ENCODE measurements at places on chromosomes 7 and 10.
A peak's percentile ranks its signal among the peaks of the same experiment; 100 is the strongest.

DNA sequence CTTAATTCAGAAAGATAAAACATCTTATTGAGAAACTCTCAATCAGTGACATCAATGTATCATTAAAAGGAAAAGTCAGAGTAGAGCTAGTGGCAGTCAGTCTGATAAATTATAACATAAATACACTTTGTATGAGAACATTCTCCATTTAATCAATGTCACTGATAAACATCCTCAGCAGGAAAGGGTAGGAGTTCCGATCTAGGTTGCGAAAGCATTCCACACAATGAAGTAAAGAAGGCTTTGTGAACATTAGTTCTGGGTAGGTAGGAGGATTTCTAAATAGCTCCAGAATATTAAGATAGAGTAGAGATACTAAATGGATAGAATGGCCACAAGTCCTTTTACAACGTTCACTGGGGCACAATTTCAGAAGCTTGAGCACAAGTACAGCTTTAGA is 179.7 kb upstream of the MALRD1 start:
- no peak for DNase-seq

DNA sequence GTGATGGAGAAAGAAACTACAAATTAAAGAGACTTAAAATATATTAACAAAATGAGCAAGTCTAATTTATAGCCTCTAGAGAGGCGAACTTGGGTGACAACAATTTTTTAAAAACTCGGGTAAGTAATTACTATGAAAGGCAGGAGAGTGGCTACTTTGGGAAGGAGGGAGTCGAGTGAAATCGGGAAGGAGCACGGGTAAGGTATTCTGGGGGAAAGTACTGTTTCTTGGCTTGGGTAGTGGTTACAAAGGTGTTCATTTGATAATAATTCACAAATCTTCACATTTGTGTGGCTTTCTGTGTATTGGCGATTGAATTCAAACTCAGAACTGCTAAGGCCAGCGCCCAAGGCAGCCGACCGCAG is 32.9 kb upstream of the GRID1 start:
- no peak for DNase-seq

- no peak for DNase-seq
These were observed 51.8 kb downstream of the RASGEF1A start for GRCh38 chr10:43214956-43215561.

DNA sequence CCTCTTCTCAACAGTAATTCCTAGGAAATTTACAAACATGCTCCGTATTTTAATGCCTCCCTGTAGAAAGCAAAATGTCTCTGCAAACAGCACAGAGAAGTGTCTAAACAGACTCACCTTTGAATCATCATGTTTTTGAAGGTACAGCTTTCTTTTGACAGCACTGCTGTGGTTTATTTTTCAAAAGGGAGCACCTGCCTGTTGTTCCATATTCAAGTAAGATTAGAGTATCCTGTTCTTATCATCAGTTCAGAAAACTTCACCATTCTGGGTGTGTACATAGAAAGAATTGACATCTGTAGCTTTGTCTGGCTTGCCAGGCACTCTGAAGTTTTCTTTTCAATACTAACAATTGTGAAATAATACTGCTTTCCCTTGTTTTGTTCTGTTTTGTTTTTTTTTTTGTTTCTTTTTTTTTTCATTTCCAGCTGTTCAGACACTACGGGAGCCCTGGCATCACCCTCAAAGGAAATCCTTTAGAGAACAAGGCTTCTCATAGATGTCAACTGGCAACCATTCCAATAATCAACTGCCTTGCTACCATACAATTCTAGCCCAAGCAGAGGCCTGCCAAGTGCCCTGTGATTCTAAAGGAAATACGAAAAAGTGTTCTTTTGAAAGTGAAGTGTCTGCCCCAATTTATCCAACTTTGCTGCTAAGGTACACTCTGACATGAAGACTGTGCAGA is 275.9 kb downstream of the PRPF18 start:
- no peak for DNase-seq

DNA sequence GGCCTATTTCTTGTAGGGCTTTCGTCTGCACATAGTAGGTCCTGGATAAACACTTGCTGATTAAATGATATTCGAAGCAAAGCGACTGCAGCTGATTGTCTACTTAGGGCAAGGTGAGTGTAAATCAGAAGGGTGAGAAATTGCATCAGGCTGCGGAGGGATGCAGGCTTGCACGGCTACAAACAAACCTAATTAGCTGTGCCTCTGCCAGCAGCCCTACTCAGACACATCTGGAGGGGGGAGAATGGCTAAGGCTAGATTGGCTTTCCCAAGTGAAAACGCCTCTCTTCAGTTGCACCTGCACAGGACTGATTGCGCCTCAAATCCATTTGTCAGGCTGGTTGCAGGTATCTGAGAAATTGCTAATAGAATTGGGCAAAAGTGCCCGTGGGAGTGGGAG is 247.5 kb downstream of the DPP6 start:
- DNase-seq = no peak

- peak; percentile 61 for DNase-seq
These were observed 68.3 kb downstream of the HIPK2 start for GRCh38 chr7:139709485-139709884.

DNA sequence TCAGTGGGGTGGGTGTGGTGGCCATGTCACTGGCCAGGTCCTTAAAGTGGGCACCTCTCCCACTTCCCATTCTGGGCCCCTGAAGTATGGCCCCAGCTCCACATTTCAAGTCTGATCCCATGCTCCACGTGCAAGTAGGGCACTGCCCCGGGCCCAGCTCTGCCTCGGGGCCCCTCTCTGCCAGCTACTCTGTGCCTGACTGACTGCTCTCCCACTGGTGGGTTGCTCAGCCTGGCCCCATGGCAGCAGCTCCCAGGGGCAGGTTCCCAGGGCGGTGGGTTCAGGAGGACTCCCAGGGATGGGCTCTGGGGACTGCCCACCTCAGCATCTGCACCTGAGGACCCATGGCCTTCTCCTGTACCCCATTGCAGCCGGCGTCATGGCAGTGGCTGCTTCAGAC is 110.2 kb upstream of the FAM180A start:
- DNase-seq = no peak

DNA sequence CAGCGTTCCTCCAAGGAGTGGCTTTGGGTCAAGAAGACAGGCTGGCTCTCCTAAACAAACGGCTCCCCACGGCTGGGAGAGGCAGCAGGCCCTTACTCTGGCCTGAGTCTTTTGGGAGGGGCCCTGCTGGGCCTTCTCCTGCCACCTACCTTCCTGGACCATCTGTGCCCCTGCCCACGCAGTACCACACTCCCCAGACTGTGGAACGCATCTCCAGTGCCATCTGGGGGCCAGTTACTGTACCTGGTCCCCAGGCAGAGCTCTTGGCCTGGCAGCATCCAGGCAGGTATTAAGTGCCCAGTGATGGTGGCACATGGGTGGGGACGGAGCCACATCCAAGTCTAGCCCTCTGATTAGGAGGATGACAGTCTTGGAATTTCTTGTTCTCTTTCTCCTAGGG is 14.4 kb downstream of the ALKBH4 start:
- no peak for DNase-seq

- no peak for DNase-seq
These were observed 972.5 kb downstream of the CNTNAP2 start for GRCh38 chr7:147089051-147089461.

DNA sequence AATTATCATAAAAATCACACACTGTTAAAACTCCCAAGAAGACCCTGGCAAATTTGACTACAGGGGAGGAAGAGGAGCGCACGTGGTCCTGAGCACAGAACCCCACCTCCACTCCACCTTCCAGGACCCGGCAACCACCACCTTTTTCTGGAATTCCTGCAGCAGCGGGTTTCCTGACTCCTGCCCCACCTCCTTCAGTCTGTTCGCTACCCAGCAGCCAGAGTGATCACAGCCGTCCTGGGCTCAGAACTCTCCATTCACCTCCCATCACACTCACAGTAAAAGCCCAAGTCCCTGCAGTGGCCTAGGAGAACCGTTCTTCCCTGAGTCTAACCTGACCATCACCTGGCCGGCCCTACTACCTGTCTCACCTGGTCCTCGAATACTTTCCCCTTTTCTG is 107.4 kb upstream of the FAM204A start:
- DNase-seq = no peak

GRCh38 chr7:122433765-122434164 is 129.2 kb upstream of the FEZF1 start:
- DNase-seq = no peak

GRCh38 chr7:41685684-41686083 is 17.2 kb downstream of the INHBA start:
- no peak for DNase-seq

- DNase-seq = no peak
These were observed 56.0 kb upstream of the BTRC start for GRCh38 chr10:101297901-101298486.

DNA sequence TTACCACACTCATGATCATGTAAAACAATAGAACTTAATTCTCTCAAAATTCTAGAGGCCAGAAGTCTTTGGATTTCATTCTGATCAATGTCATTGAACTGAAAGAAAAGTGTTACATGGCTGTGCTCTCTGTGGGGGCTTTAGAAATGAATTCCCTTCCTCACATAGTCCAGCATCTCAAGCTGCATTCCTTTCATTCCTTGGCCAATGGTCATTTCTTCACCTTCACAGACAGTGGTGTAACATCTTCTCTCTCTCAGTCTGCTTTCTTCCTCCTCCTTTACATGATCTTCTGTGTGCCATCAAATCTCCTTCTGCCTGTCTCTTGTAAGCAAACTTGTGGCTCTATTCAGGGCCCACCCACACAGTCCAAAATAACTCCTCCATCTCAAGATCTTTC is 735.3 kb downstream of the SUGCT start:
- DNase-seq = no peak

GRCh38 chr7:74535951-74536356 is 82.2 kb downstream of the GTF2IRD1 start:
- no peak for DNase-seq

GRCh38 chr10:46091080-46091827 is 45.2 kb upstream of the MSMB start:
- DNase-seq = no peak

DNA sequence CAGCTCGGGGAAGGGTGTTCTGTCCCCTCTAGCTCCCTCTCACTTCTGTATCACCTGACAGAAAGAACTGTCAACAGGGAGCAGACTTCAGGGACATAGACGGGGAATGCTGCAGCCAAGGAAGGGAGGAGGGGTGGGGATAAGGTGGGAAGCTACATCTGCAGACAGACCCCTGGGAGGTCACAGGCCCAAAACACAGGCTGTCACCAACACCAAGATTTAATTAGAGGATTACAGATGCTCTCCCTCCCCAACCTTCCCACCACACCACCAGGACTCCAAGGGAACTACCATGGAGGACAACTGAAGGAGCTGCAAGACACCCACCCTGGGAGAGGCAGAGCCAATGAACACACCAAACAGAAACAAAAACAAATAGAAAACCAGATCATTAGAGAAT is 425.2 kb upstream of the VSTM2A start:
- no peak for DNase-seq

DNA sequence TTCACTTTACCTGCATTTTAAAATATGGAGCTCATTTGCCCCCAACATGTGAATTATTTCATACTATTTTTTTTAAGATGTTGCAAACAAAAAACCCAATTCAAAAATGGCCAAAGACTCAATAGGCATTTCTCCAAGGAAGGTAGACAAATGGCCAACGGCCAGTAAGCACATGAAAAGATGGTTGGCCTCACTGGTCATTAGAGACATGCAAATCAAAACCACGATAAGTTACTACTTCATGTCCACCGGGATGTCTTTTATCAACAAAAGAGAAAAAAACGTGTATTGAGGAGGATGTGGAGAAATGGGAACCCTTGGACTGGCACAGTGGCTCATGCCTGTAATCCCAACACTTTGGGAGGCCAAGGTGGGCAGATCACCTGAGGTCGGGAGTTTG is 3.4 kb upstream of the CTBP2 start:
- DNase-seq = no peak

GRCh38 chr7:138194567-138194966 is 118.3 kb downstream of the AKR1D1 start:
- no peak for DNase-seq

GRCh38 chr7:387132-388022 is 97.4 kb downstream of the FOXL3 start:
- DNase-seq = no peak

GRCh38 chr10:7192831-7193361 is 217.9 kb downstream of the SFMBT2 start:
- DNase-seq = no peak

DNA sequence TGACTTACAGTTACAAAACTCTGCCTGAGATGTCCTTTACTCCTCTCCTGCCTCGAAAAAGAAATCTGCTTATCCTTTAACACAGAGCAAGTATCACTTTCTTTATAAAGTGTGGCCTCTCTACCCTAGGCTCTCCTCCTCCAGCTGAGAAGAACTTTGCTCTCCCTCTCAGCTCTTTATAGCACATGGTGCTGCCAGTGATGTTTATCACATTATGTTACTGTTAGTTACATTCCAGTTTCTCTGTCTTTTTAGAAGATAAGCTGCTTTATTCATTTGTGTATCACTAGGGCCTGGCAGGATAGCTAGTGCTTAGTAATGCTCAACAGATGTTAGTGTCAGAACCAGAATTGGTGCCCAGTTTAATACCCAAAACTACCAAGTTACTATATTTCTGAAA is 41.1 kb upstream of the TMEM229A start:
- DNase-seq = no peak

GRCh38 chr7:94044806-94045205 is 40.7 kb upstream of the BET1 start:
- no peak for DNase-seq

DNA sequence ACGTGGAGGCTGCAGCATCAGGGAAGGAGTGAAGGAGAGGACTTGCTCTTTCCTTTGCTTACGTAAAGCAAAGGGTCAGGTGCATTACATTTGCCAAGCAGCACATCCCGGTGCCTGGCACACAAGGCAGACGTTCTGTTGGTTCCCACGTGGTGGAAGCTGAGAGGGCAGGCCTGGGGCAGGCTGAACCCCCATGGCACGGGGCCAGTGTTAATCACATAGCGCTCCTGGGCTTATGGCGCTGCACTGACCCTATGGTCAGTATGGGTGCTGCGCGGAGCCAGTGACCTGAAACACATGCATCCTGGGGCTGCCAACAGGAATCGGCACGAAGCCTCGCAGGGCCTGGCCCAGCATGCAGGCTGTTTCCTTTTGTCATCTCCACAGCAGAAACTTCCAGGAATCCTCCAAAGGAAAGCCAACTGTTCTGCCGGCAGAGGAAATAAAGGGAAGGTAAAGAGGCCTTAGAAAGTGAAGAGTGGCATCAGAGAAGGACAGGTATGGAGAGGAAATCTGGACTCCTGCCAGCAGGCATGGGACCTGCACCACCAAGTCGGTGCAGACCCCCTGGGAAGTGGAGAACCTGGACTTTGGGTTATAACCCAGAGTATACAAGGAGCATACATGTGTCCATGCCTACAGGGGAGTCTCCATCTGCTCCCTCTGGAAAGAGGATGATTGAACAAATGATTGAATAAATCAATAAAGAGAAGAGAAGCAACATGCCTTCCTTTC is 560.2 kb downstream of the TCERG1L start:
- DNase-seq = no peak

GRCh38 chr7:107754642-107755041 is 10.7 kb downstream of the CBLL1 start:
- DNase-seq = no peak
